ENCODE measurements at places on chromosomes 1 and 21.

DNA sequence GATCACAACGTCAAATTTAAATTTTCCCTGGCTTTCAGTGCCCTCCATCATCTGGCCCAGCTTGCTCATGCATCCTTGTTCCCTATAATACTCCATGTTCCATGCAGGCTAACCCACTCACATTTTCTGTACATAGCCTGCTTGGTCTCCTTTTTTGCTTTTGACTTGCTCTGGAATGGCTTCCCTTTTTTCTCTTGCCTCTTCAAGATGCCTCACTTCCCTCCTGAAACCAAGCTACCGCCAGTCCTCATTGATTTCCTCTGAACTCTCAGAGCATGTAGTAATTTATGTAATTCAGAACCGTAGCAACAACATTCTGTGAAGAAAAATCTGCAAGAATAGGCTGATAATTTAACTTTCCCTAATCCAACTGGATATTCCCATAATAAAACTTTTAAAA, 10.3 kb downstream of the CAP1 start:
- DNase-seq, result no peak

DNA sequence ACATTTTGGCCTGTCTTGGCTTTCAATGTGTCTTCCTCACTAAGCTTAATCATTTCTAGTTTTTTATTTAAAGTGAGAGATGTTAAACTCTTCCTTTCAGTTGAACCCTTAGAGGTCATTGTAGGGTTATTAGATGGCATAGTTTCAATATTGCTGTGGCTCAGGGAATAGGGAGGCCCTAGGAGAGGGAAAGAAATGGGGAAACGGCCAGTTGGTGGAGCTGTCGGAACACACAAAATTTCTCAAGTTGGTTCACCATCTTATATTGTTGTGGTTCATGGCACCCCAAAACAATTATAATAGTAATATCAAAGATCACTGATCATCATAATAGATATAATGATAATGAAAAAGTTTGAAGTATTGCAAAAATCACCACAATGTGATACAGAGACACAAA, 31.4 kb upstream of the KAZN start:
- DNase-seq, result no peak

DNA sequence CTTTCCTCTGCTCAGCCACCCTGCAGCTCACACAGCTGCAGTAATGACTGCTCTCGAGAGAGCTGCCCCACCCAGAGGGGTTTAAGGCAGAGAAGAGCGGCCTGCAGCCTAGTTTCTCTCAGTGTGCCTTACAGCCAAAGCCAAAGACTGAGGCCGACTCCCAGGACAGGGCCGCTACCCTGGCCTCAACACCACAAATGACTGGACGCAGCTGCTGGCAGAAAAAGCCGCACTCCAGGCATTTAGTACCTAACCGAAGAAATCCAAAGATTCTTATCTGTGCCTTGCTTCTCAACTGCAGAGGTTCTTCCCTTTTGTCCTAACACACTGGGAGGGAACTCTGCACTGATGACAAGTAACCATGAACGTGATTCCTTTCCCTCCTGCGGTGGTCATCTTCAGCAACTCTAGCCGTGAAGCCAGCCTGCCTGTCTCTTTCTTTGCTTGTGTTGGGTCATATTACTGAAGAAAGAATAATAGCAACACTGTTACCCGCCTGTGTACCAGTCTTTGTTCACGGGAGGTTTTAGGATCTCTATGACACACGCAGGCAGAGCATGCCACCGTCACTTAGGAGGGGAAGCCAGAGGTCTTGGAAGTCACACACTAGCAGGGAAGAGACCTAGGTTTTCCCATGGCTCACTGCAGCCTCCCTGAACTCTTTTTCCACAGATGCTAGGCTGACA, 202.7 kb downstream of the RHOU start:
- DNase-seq, result no peak

DNA sequence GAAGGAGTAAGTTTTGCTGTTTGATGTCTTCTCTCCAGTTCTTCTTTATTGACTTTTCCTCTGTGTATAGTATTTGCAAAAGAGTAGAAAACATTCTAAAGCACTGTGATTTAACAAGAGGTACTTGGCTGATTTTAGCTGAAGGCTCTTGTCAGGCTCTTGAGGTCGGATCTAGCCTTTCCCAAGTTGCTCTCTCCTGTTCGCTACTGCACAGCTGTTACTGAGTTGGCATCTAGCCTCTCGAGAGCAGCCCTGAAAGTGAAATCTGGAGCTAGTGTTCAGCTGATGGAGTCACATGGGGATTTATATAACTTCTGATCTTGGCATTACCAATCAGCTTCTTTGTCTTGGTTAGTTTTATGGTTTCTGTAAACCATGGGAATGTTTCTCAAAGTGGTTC, 193.1 kb downstream of the RYR2 start:
- DNase-seq, result no peak

DNA sequence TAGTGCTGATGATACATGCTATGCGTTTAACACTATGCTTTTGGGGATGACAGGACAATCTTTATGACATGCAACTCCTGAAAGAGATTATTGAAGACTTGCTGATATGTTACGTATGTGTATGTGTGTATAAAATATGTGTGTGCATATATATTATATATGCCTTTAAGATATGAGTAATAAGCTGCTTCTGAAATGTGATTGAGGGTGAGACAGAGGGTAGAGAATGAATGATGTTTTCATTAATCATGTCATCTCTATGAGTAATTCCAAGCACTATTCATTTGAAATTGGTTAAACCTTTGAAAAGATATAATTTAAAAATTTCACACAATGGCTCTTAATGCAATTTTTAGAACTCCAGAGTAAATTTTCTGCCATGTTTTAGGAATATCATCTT, 5.8 kb downstream of the BCL9 start:
- DNase-seq, result no peak
